ENCODE measurements at places on chromosomes 5 and 9.

GRCh38 chr5:147619281-147619878, 109.5 kb upstream of the DPYSL3 start:
- H3K4me3 ChIP-seq = no peak overlapping the region
- H3K36me3 ChIP-seq = no peaks in the 10 kb centered on the region
- DNase-seq = no peak

DNA sequence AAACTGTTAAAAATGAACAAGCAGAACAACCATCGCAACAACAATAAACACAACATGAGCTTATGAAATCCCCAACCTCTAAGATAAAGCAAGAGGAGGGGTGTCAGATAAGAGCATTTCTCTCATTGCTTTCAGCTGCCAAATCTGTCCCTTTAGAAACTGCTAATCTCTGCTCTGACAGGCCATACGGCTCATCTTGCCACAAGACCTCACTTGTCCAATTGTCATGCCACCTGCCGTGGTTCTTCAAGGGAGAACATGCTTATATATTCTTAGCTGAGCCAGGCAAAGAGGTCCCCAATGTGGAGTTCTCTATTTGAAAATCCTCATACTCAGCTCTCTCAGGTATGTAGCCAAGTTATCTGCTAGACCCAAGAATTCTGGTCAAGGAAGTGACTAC, 405.0 kb upstream of the TNC start:
- no peak for DNase-seq
- no peaks in the 10 kb centered on the region for H3K36me3 ChIP-seq
- H3K27me3 ChIP-seq = no peaks in the 10 kb centered on the region
- no peak overlapping the region for H3K27ac ChIP-seq

DNA sequence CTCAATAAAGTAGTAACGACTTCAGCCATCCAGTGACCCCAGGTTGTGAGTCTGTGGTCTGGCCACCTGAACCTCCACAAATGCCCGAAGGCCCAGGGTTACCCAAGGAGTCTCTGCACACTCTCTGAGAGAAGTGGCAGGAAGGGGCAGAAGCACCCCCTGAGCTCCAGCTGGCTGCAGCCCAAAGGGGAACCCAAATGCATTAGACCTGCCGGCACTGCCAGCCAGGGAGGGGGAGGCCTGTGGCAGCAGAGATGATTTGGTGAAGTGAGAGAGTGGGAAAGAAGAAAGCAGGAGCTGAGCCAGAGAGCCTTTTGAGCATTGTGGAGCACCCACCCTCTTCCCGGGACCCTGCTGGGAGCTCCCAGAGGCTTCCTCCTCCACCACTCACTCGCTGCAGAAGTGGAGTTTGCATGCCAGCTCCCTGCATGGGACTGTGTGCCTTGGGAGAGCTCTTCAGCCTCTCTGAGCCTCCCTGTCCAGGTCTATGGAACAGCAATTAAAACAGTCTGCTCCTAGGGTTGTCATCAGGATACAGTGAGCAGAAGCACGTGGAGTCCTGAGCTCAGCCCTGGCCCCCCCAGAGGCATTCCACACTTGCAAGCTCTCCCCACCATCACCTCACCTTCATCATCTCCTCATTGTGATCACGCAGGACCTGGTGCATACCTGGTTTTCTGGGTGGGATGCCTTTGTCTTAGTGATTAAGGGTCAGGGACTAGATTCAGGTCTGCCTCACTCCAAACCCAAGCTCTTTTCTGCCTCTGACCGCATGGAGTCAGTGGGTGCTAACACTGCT, 13.8 kb upstream of the ANGPTL2 start:
- no peaks in the 10 kb centered on the region for H3K36me3 ChIP-seq
- no peak overlapping the region for H3K27ac ChIP-seq
- no peak for DNase-seq
- peaks cover 8% of the 10 kb centered on the region for H3K4me1 ChIP-seq
- H3K4me3 ChIP-seq = no peak overlapping the region
- no peaks in the 10 kb centered on the region for H3K27me3 ChIP-seq

DNA sequence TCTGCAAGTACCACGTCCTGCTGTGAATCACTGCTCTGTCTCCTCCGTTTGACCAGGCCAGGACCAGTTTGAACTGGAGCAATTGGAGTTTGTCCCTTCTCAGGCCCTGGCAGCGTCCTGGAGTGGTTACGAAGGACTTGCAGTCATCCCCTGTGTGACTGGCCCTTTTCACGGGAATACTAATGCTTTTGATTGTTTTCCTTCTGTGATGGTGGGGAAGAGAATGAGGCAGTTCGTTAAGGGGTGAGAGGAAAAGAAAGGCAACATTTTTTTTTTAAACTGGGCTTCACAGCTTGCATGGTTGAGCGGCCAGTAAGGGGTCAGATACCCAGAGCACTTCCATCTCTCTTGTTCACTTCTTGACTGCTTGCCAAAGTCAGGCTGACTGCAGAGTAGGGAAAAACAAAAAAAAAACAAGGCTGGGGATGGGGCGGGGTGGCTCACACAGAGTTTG, 153.5 kb upstream of the STK32A start:
- no peak overlapping the region for H3K4me3 ChIP-seq
- H3K27me3 ChIP-seq = no peaks in the 10 kb centered on the region
- no peak for DNase-seq
- H3K4me1 ChIP-seq = no peaks in the 10 kb centered on the region

DNA sequence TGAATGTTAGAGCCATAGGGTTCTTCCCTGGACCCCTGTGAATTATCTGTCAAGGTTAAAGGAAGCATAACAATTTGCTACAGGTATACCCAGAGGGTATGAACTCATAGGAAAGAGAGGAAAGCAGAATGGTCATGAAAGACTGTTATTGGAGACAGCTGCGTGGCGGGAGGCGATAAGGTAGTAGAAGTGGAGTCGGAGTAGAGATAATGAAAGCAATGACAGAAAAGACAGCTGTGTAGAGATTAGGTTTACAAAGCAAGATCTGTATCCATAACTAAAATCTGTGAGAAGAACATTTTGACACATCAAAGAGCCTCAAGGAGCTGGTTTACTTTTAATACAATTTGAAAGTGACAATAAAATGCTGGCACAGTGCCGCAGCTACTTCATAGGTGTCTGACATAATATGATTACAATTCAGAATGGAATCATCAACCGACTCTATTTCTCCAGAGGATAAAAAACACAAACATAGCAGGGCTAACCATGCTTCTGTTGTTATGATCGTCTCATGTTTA, 603.9 kb downstream of the CDH12 start:
- DNase-seq = no peak
- H3K4me3 ChIP-seq = no peak overlapping the region
- no peaks in the 10 kb centered on the region for H3K27me3 ChIP-seq

GRCh38 chr5:78768781-78769380, 120.3 kb upstream of the LHFPL2 start:
- H3K36me3 ChIP-seq = no peaks in the 10 kb centered on the region
- H3K4me1 ChIP-seq = peaks cover 9% of the 10 kb centered on the region
- no peak for DNase-seq
- H3K27ac ChIP-seq = no peak overlapping the region
- no peaks in the 10 kb centered on the region for H3K27me3 ChIP-seq
- H3K4me3 ChIP-seq = no peak overlapping the region

GRCh38 chr9:86644675-86645034, 290.4 kb upstream of the TUT7 start:
- H3K36me3 ChIP-seq = no peaks in the 10 kb centered on the region
- H3K27me3 ChIP-seq = no peaks in the 10 kb centered on the region
- no peak overlapping the region for H3K4me3 ChIP-seq
- no peaks in the 10 kb centered on the region for H3K4me1 ChIP-seq
- no peak for DNase-seq

DNA sequence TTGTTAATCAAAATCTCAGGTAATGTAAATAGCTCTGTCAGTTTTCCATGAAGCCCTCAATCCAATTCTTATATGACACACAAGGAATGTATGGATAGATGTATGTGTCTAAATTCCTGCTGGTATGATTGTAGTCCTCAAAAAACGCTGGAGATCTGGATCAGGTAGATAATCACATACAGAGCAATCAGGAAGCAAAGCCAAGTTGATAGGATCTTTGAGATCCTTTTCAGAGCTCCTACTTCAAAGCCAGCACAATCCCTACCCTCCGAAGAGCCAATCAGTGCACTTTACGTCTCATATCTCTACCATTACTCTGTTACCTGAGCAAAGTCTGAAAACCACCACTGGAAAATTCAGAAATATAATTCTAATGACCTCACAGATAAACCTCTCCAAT, 27.4 kb downstream of the TYRP1 start:
- peaks cover 4% of the 10 kb centered on the region for H3K4me1 ChIP-seq
- H3K27me3 ChIP-seq = no peaks in the 10 kb centered on the region
- no peak for DNase-seq
- H3K36me3 ChIP-seq = no peaks in the 10 kb centered on the region
- H3K4me3 ChIP-seq = no peak overlapping the region
- H3K27ac ChIP-seq = no peak overlapping the region

DNA sequence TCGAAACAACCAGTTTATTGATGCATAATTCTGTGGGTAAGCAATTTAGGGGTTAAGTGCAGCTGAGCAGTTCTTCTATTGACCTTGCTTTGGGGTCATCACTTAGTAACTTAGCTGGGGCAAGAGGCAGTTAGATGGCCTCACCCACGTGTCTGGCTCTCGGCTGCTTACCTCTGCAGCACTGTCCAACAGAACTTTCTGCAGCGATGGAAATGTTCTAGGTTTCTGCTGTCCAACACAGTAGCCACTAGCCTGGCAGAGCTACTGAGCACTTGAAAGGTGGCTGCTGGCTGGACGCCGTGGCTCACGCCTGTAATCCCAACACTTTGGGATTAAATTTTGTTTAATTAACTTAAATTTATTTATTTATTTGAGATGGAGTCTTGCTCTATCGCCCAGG, 13.1 kb upstream of the URM1 start:
- no peak for DNase-seq
- no peaks in the 10 kb centered on the region for H3K4me1 ChIP-seq
- H3K36me3 ChIP-seq = peaks cover 4% of the 10 kb centered on the region
- H3K27ac ChIP-seq = no peak overlapping the region

DNA sequence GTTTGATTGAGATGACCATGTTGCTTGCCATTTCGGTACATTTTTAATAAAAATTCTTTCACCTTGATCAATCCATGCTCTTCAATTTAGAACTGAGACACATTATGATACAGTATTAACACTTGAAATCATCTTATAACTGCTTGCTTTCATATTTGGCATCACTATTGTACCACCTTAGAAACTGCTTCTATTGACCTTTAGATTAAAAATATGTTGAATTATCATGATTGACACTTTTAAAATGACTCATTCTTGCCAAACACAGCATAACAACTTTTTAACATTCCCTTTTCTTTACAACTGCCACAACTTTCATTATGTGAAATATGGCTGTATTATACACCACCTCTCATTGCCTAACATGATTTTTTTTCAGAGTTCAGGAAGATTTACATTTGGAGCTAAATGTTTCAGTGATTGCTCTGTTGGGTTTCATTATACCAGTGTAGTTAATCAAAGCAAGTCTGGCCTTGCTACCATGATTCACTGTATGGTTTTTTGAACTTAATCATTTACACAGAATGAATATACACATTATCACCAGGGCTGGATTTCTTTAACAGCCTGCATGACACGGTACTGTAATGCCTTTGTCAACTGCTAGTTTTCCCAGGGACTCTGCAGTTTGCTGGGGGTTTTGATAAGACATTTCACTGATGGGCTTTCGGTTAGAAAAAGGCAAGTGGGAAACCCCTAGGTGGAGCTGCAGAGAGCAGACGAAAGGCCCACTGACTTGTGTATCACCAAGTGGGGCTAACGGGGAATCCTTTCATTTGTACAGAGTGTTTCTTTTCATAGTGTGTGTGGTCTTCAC, 93.6 kb upstream of the TLE4 start:
- H3K36me3 ChIP-seq = no peaks in the 10 kb centered on the region
- H3K4me1 ChIP-seq = peaks cover 17% of the 10 kb centered on the region
- peak overlapping the region; percentile 26 for H3K27ac ChIP-seq
- DNase-seq = no peak
- H3K27me3 ChIP-seq = no peaks in the 10 kb centered on the region
- no peak overlapping the region for H3K4me3 ChIP-seq

DNA sequence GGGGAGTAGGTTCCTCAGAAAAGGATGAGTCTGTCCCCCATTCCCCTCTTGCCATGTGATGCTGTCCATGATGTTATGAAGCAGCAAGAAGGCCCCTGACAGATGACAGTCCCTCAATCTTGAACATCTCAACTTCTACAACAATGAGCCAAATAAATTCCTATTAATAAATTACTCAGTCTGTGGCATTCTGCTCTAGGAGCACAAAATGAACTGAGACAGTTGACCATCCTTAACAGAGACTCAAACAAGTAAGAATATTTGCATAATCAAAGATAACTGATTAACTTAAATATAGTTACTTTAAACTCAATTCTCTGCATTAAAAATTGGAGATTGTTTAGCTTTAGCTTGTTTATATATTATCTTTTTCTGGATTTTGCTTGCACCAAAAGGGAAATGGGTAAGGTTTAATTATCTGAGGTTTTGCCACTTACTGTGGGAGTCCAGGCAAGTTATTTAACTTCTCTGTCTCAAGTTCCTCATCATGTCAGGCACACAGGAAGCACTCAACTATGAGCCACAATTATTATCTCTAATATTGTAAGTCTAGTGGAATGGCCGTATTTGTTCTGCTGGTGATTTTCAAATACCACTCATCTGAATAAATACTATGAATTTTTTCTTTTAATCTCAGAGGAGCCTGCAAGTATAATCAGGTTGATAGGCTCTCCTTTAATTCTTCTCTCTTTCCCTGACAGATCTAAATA, 162.9 kb downstream of the TSSK1B start:
- H3K27ac ChIP-seq = peak overlapping the region; percentile 88
- H3K27me3 ChIP-seq = no peaks in the 10 kb centered on the region
- no peaks in the 10 kb centered on the region for H3K36me3 ChIP-seq
- no peak overlapping the region for H3K4me3 ChIP-seq
- H3K4me1 ChIP-seq = peaks cover 66% of the 10 kb centered on the region
- DNase-seq = no peak

- peaks cover 3% of the 10 kb centered on the region for H3K27me3 ChIP-seq
- DNase-seq = no peak
- H3K4me1 ChIP-seq = no peaks in the 10 kb centered on the region
- H3K27ac ChIP-seq = no peak overlapping the region
- H3K36me3 ChIP-seq = no peaks in the 10 kb centered on the region
Observed at GRCh38 chr5:160788102-160788660, 63.8 kb downstream of the ATP10B start.

Measured in RWPE2 (cell line).